ENCODE measurements at places on chromosomes 5 and 9. TPM values are rescaled to one million over a fixed set of nuclear protein-coding genes. Genes with fewer than 3 reads are reported as not detected.

- no peak for DNase-seq
These were observed 7.3 kb downstream of the CEP72 start for GRCh38 chr5:619444-619843.

DNA sequence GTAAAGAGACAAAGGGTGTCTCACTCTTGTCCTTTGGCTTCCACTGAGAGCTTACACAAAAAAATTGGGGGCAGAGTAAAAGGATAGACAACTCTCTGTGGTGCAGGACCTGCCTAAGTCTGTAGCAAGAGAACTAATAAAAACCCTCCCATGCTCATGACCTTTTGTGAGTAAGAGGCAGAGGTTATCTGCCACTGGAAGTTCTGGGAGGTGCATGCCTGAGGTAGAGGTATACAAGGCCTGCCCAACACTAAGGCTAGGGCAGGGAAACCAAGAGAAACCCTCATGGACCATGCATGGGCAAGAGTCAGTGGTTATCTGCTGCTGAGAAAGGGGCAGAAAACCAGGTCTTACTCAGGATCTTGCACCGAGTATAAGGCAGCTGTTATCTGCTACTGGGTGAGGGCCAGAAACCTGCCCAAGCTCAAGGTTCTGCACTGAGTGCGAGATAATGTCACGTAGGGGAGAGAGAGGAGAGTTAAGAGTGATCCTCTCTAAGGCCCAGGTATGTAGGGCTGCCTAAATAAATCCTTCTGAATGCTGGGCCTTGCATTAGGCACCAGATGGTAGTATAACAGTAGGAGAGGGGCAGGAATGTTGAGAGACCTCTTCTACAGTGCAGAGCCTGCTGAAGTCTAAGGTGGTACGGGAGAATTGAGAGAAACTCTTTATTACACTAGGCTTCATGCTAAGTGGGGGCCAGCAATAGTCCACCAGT lies 143.4 kb downstream of the MACROH2A1 start:
- DNase-seq = no peak

GRCh38 chr9:99140685-99141314 lies 35.9 kb downstream of the TGFBR1 start:
- peak; percentile 58 for DNase-seq

- peak; percentile 5 for DNase-seq
These were observed 68.7 kb upstream of the CTSL start for GRCh38 chr9:87657190-87657589.

- DNase-seq = peak; percentile 50
These were observed 222.3 kb downstream of the YTHDC2 start for GRCh38 chr5:113735751-113736150.

- no peak for DNase-seq
These were observed 1.4 kb downstream of the SLC36A2 start for GRCh38 chr5:151345808-151346478.

GRCh38 chr9:111348821-111349271 lies 18.8 kb upstream of the OR2K2 start:
- no peak for DNase-seq

DNA sequence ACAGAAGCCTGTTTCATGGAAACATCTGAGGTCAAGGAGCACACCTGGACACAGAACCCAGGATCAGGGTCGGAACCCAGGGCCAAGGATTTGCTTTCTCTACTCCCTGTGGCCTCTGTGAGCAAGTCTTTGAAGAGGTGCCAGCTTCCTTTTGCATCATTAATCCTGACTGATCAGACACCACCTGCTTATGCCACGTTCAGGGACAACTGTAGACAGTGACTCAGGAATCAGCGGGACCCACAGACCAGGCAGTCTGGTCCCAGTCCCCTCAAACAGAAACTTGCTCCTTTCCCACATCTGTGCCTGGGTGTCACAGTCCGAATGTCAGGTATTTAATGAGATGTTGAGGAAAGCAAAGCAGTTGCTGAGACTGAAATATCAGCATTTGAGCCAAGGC lies 154.8 kb downstream of the SGCD start:
- DNase-seq = no peak

DNA sequence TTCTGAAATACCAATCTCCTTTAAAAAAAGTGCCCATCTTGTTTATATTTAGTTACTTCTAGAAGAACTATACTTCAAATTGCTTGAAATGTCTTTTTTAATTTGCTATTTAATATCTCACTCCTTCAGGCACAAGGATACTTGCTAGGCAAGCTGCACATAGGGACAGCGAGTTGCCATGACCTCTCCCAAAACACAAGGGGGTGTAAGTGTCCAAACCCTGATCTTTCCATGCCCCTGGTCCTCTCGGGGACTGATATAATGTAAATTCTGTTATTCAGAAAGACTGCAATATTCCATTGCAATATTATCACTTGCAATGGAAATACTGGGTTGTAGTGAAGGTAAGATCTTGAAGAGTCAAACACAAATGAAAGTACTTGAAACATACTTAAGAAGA lies 480.4 kb downstream of the CETN3 start:
- DNase-seq = no peak

DNA sequence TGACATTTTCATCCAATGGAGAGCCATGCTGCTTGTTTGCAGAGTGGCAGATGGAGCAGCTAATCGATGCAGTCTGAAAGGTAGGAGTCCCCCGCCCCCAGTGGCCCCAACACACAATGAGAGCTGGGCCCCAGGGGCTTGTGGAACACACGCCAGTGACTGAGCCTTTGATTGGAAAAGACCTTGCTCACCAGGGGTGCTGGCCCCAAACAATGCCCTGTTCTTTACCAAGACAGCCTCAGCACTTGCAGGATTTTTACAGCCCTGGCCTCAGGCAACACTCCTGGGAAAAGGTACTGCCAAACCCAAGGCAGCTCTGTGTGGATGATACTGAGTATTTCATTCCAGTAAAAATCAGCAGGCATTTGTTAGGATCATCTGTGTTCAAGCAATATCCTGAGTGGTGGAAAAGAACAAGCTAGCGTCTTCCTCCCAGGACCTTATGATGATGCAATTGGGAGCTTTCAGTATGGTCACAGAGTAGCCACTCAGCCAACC lies 276.8 kb upstream of the CLINT1 start:
- DNase-seq = peak; percentile 33

DNA sequence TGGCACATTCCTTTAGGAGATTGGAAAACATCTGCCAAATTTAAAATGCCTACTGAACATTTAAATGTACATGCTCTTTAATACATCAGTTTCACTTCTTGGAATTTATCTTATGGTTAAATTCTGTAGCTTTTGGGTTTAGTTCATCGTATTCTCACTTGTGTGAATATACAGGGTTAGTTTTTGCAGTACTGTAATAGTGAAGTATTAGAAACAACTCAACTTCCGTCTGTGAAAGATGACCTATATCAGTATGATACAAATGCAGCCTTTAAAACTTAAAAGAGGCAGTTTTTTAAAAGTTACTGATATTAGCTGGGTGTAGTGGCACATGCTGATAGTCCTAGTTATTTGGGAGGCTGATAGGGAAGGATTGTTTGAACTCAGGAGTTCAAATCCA lies 57.2 kb downstream of the CDC42SE2 start:
- DNase-seq = no peak

- peak; percentile 59 for DNase-seq
These were observed 482.7 kb upstream of the C9orf72 start for GRCh38 chr9:28056006-28056405.

DNA sequence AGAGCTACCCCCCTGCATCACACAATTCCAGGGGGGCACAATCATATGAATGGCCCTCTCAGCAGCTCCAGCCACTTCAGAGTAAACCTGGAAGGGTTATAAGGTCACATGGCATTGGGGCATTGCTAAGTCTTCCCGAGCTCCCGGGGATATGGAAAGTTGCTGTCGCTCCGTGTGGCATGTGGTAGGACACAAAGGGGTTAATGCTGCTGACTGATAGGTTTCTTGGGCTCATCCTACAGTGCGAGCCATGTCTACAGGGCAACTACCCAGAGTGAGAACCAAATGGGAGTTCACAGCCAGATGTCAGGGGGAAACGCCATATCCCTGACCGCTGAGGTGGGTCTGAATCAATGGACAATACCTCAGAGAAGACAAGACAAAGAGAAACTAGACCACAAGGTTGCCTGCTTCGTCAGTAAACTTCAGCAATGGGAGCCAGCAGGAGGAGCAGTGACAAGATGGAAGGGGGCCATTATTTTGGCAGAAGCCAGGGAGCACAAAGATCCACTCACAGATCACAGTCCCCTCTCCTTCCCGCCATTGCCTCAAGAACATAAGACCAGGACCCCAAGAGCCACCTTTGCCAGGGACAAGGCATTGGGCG lies 52.4 kb upstream of the SHISAL2B start:
- DNase-seq = no peak

DNA sequence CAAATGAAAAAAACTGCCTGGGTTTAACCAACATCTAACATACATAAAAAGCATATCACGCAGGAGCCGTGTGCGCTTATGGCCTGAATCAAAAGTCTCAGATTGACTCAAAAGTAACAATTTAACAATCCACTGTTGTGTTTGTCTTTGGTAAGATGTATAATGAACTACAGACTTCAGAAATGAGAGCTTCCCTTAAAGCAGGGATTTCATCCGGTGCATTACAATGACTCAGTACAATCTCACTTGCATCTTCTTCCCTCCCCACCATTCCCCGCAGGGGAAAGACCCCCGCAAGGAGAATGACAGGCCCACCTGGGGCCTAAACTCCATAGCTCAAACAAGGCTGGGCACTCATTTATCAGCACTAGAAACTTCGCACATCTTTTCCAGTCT lies 1.4 kb downstream of the ZFR start:
- DNase-seq = peak; percentile 21

DNA sequence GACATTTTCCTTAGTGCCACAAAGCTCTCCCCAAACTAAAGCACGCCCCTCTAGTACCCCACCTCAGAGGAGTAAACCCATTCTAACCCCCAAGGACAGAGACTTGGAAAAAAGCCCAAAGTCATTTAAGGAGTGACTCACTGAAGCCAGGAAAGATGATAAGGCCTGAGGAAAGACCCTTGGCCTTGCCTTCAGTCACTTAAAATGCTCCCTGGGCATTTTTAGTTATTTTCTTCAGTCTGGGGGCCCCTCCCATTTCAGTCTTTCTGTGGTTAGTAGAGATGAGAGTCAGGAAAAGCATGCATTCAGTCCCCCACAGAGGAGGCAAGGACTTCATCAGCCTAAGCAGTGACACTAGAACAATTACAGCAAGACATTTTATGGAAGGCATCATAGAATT lies 13.7 kb upstream of the TLX3 start:
- DNase-seq = no peak

DNA sequence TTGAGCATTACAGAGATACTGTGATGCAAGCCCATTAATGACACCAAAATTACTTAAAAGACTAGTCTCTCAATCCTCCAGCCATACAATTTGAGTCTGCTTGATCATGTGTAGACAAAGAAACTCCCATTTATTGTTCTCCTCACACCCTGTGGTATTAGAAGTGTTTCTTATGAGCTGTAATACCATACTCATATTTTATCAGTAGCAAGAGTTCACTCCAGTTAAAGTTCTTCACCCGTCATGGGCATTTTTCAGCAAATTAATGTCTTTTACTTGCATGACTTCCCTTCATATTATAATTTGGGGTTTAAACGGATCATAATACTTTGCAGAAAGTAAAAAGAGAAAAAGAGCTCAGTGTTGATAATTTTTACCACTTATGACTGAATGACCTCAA lies 242.9 kb downstream of the BNC2 start:
- DNase-seq = no peak

DNA sequence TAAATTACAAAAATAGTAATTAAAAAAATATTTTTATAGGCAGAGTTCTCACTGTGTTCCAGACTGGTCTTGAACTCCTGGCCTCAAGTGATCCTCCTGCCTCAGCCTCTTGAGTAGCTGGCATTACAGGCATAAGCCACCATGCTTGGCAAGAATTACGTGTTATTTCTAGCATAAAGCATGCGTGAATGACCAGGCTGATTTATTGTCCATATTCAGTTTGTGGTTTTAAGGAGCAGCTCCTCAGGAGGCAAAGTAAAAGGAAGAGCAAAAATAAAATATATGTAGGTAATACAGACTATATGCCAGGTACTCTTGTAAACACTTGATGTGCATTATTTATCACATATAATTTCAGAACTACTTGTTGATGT lies 7.1 kb upstream of the CD180 start:
- DNase-seq = no peak

GRCh38 chr9:107615321-107615720 lies 125.8 kb upstream of the KLF4 start:
- DNase-seq = no peak

GRCh38 chr5:138650196-138650595 lies 75.0 kb upstream of the HSPA9 start:
- DNase-seq = no peak

- DNase-seq = no peak
These were observed at the start of gene WWC1 for GRCh38 chr5:168291342-168291963. TSS of gene WWC1 (plus strand) at chr5:168291645. CDS start at chr5:168292153, 508 bp downstream.

DNA sequence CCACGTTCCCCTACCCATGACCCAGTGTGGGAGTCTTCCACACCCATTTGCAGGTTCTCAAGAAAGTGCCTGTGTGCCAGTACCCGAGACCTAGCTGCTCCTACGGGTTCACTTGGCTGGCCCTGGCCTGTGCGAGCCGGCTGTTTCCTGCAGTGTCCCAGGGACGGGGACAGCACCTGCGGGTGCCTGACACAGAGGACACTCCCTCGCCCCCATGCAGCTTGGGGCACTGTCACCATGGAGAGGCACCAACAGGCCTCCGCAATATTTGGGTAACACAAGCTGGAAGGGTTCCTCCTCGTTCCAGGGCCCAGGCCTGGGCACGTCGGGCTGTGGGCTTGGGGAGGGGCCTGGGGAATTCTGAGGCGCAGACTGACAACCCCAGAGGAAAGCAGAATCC lies 41.4 kb downstream of the DUSP1 start:
- no peak for DNase-seq

GRCh38 chr9:96048104-96048955 lies 172.8 kb downstream of the ERCC6L2 start:
- peak; percentile 20 for DNase-seq

DNA sequence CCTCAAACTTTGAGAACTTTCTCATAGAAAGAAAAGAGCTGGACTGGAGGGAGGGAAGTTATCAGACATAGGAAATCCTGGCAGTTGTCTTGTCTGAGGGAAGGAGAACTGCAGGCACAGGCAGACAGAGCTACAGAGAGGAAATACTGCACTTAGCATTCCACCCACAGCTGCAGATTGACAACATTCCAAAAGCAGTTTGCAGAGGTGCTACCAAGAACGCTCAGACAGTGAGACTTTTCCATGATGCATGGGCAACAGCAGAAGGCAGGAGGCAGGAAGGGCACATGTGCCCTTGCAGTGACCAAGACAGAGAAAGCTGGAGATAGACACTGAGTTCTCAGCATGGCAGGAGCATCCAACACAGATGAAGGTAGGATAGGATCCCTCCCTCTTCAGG lies 327.5 kb upstream of the ZNF462 start:
- peak; percentile 2 for DNase-seq

DNA sequence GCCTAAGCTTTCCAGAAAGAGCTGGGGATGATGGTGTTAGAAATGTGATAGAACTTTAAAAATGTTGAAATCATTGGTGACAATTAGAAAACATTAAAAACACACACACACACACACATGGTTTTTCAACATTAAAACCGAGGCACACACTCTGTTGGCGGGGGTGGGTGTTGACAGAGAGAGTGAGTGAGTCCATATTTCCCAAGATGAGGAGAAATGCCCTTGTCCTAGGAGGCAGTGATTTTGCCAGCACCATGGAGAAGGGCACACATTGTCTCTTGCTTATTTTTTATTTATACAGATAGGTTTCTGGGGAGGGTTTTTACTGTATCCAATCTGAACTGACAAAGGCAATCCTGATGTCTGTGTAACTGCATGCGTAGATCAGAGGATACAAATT lies 152.5 kb downstream of the INSYN2B start:
- DNase-seq = no peak

The CER1 gene
- 0.30 TPM for total RNA-seq

The CWC27 gene
- 16.9 TPM for total RNA-seq

The ADGRD2 gene
- not detected for total RNA-seq

The CCDC192 gene
- total RNA-seq = not detected

The CNTFR gene
- total RNA-seq = 7.5 TPM

The EIF4E1B gene
- total RNA-seq = not detected

The ARSK gene
- 7.2 TPM for total RNA-seq
